ENCODE measurements at places on chromosomes 16 and 17. TPM values are rescaled to one million over a fixed set of nuclear protein-coding genes. Genes with fewer than 3 reads are reported as not detected.
A peak's percentile ranks its signal among the peaks of the same experiment; 100 is the strongest.

GRCh38 chr17:49843774-49844350 is 4.0 kb downstream of the TAC4 start:
- H3K4me3 ChIP-seq, result no peak overlapping the region
- H3K27ac ChIP-seq, result no peak overlapping the region
- no peaks in the 10 kb centered on the region for H3K36me3 ChIP-seq
- peak; percentile 16 for DNase-seq
- H3K4me1 ChIP-seq, result peaks cover 6% of the 10 kb centered on the region

ANKRD40CL gene
- total RNA-seq, result not detected

CIBAR2 gene
- not detected for total RNA-seq

- DNase-seq, result no peak
- peaks cover 45% of the 10 kb centered on the region for H3K27me3 ChIP-seq
- no peak overlapping the region for H3K27ac ChIP-seq
- no peak overlapping the region for H3K4me3 ChIP-seq
- H3K36me3 ChIP-seq, result no peaks in the 10 kb centered on the region
- H3K4me1 ChIP-seq, result peaks cover 18% of the 10 kb centered on the region
Observed at GRCh38 chr17:50212121-50212843, 10.9 kb upstream of the COL1A1 start.

CLDN6 gene
- not detected for total RNA-seq
